Thymus (tissue), 14 donors: ENCODE measurements at places on chromosomes 7 and 10. TPM values are rescaled to one million over a fixed set of nuclear protein-coding genes. Genes with fewer than 3 reads are reported as not detected.

GRCh38 chr10:93384006-93384405 lies 98.1 kb downstream of the MYOF start:
- DNase-seq = no peak

DNA sequence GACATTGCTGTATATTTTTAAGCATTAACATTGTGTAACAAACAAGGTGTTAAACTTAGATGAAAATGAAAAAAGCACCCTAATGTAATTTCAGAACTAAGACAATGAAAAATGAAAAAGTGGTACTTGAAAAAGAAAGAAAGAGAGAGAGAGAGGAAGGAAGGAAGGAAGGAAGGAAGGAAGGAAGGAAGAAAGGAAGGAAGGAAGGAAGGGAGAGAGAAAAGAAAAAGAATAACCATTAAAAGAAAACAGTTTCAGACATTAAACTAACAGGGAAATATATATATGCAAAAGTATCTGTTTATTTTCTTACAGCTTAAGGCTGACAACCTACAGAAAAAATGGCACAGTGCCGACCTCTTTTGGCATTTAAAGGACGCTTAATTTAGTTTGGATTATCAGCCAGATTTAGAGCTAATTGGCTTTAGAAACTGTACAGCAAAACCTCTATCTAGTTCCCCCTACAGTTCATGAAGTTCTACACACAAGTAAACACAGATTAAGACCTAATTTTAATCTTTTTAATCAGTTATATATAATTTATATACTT lies 13.8 kb downstream of the MTERF1 start:
- no peak for DNase-seq

Gene ACHE
- total RNA-seq = 6.9 TPM

- no peak for DNase-seq
Measured at GRCh38 chr7:96728139-96728538, 18.5 kb upstream of the SEM1 start.

DNA sequence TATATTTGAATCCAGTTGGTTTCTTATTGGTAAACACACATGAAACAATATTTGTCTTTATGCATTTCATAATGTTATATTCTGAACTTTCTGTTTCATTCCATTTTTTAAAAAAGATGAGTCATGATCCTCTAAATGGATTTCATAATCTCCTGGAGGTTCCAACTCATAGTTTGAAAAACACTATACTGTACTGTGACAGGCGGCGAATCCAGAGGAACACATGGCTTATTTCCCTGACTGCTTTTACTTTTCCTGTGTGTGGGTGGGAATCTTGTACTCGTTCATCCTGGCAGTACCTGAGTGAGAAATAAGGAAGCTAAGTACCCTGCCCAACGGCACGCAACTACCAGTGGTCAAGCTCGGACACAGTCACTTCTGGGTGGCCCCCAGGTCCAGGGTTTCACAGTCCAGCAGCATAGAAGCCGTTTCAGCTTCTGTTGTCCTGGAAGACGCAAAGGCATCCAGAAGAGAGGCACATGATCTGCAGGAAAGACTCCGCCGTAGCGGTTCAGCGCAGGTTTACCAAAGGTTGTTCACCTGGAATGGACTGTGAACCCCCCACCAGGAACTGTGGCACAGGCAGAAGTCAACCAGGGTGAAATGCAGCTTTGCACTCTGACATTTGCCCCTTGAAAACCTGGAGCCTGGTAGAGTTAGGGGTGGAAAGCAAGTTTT lies 117.7 kb downstream of the CCNY start:
- no peak for DNase-seq

DNA sequence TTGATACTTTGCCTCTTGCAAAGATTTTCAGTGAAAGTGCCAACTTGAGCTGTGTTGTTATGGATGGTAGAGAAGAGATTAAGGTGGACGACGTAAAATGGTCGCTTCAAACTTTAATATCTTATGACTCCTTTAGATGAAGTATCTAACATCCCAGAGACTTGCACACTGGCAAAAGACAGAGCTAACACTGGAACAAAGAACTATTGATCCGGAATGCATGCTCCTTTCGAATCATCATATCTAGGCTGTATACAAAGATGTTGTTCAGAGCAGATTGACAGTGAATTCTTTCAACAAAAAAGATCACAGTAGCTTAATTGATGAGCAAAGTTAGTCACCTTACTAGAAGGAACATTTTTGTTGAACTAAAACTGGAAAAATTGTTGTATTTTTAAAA lies 592.7 kb downstream of the NXPH1 start:
- no peak for DNase-seq

- no peak for DNase-seq
Measured at GRCh38 chr10:129601737-129602136, 134.7 kb downstream of the MGMT start.

Gene HOXA6
- total RNA-seq = 0.33 TPM

DNA sequence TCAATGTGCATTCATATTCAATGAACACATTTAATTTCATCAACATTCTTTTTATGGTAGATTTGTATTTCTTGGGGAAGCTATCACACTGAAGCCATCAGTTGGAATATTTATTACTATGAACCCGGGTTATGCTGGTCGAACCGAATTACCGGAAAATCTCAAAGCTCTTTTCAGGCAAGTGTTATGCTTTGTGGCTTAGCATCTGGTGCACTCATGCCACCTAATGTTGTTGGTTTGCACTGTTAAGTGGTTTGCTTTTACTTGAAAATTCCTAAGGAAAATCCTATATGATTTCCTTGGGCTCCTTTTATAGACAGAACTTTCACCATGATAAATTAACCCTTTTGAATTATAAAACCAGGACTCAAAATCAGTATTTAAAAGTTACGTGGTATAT lies 147.9 kb downstream of the DNAH11 start:
- no peak for DNase-seq

DNA sequence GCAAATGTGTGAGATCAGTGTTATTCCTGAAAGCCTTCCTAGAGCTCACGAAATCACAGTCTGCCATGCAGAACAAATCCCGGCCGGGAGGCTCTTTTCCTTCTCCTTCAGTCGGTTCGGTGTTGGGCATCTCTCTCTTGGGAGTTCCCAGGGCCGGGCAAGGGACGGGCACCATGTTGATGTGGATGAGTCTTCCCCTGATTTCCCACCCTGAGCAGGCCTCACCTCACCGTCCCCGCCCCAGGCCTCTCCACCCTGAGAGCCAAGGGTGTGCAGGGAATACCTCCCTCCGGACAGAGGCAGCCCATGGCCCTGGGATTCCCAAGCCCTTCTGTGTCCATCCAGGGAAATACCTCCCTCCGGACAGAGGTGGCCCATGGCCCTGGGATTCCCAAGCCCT lies 28.0 kb upstream of the DIP2C start:
- no peak for DNase-seq

Gene MYOZ1
- total RNA-seq = 0.61 TPM

- no peak for DNase-seq
Measured at GRCh38 chr7:26912338-26912737, 47.9 kb upstream of the SKAP2 start.

DNA sequence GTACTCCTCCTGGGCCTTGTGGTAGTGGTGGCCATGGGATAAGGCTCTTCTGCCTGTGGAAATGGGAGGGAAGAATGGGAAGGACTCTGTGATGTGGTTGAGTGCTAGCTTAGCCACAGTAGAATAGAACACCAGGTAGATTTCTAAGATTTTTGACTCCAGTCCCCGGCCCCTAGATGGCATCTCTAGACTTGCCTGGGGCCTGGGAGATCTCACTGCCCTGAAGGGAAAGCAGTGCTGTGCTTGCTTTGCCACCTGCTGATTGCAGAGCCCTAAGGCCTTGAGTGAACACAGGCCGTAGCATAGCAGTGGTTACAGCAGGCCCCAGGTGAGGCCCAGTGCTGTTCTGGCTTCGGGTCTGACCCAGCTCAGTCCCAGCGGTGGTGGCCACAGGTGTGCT lies 252.0 kb downstream of the TCF7L2 start:
- no peak for DNase-seq

DNA sequence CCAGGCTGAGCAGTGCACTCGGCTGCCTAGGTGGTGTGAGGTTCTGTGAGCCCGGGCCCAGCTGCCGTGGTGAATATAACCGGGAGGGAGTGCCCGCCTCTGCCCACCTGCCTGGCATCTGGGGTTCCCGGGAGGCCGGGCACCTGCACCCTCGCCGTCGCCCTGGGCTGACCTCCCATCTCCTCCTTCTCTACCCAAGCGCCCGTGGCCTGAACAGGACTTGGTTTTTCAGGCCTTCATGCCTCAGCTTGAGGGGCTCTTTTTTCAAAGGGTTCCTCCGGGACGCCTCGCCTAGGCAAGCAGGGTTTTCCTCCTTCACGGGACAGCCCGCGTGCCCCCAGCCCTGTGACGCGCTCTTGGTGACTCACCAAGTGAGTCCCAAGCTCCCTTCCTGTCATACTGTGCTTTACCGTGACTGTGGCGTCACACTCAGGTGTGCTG lies 9.9 kb downstream of the INPP5A start:
- DNase-seq = no peak

DNA sequence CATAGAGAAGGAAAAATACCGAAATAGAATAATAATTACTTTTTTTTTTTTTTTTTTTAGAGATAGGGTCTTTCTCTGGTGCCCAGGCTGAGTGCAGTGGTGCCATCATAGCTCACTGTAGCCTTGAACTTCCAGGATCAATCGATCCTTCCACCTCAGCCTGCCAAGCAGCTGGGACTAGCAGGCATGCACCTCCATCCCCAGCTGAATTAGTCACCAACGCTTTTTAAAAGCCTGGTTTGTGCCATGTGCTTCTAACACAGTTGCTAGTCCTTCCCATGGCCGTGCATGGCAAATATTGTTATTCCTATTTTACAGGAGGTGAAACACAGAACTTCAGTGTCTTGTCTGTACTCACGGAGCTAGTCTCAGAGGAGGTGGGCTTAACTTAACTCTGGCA lies 23.2 kb downstream of the LYZL2 start:
- no peak for DNase-seq

- DNase-seq = no peak
Measured at GRCh38 chr7:72805526-72806494, 22.2 kb downstream of the TYW1B start.
